GM13977 (cell line): ENCODE measurements at places on chromosomes 12 and 14.

DNA sequence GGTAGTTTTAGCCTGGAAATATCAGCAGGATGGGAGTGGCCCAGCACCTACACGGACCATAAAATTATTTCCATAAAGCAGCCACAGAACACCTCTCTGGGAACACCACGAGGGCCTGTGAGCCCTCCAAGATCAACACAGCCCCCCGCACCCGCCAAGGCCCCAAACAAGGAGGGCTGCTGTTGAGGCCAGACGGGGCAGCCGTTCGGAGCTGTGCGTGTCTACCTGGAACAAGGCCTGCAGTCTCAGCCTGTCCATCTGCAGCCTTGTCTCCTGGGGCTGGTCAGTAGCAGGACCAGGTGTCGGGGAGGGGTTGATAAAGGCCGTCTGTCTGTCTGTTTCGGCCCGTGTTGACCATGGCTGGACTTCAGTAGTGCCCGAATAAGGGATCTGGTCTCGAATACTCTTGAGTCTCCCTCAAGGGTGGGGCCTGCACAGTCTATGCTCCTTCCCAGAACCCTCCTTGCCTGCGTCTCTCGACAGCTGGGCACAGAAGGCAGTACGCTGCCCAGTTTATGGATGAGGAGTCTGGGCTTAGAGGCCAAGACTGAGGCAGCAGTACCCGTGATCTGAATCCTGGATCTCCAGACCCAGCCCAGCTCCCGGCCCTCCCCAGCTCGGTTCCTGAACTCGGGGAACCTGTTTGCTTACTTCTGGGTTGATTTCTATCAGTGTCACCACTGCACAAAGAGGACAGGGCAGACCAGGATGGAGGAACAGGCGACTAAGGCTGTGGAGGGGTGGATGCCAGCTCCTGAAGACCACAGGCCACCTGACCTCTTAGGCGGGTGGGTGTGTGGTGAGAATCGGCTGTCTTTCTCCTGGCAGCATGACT lies 23.1 kb upstream of the DLK1 start:
- DNase-seq: no peak

- DNase-seq: peak; percentile 86
Observed at GRCh38 chr12:52005903-52006703, 643 bp upstream of the TAMALIN start.

GRCh38 chr12:89821896-89822295 lies 113.3 kb upstream of the ATP2B1 start:
- peak; percentile 27 for DNase-seq

- no peak for DNase-seq
Observed at GRCh38 chr14:94461526-94462218, 9.1 kb upstream of the SERPINA11 start.

- DNase-seq: no peak
Observed at GRCh38 chr12:28057856-28058615, 85.5 kb upstream of the PTHLH start.

- no peak for DNase-seq
Observed at GRCh38 chr14:61492474-61492873, 171.1 kb downstream of the PRKCH start.

GRCh38 chr14:63435204-63435603 lies 108.0 kb downstream of the PPP2R5E start:
- DNase-seq: no peak

GRCh38 chr12:97148941-97149559 lies 242.0 kb downstream of the NEDD1 start:
- DNase-seq: peak; percentile 29

DNA sequence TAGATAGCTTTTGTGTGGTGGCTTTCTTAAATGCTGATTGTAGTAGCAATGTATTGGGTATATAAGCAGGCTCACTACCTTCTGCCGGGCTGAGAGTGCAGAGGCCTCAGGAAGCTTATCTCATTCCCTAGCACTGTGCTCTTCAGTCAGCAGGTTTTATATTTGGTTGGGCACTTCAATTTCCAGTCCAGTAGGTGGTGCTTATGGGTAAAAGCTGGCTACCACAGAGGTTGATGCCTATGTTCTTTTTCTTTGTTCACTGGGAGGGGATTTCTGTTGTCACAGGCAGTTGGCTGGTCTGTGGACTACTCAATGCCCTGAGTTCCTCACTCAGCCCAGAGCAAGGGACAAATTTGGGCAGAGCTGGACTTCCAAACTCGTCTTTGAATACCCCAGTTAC lies 43.0 kb upstream of the GLIPR1 start:
- DNase-seq: peak; percentile 13

- no peak for DNase-seq
Observed at GRCh38 chr14:87252103-87252502, 740.9 kb downstream of the GALC start.

DNA sequence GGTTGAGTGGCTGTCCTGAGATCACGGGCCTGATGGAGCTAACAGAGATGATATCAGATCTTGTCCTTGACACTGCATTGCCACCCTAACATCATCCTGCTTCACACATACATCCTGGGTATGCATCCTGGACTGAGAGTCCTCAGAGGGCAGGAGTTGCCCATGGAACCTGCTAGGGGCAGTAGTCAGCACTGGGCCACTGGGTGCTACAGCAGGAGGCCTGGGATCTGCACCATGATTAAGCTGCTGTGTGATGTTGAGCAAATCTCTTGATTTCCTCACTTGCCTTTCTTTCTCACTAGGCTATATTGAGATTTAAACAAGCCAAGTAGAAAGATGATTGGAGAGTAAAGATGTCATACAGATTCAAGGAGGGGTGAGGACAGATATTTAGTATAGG lies 22.1 kb upstream of the EIF4B start:
- no peak for DNase-seq

- peak; percentile 84 for DNase-seq
Observed at GRCh38 chr14:70027785-70028428, 148.7 kb downstream of the SMOC1 start.

DNA sequence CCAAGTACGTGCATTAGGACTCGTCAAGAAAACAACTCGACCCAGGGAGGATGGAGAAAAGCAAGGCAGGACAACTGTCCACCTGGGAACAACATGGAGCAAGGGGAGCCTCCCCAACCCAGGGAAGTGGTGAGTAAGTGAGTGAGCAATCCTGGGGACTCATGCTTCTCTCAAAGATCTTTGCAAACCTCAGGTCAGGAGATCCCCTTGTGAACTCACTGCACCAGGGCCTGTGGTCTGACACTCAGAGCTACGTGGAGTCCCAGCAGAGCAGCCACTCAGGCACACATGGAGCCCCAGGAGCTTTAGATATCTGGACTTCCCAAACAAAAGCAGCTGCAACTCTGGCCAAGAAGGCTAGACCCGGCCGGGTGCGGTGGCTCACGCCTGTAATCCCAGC lies 12.2 kb upstream of the OR5AU1 start:
- DNase-seq: no peak

- DNase-seq: no peak
Observed at GRCh38 chr14:39726563-39726962, 294.3 kb upstream of the FBXO33 start.

DNA sequence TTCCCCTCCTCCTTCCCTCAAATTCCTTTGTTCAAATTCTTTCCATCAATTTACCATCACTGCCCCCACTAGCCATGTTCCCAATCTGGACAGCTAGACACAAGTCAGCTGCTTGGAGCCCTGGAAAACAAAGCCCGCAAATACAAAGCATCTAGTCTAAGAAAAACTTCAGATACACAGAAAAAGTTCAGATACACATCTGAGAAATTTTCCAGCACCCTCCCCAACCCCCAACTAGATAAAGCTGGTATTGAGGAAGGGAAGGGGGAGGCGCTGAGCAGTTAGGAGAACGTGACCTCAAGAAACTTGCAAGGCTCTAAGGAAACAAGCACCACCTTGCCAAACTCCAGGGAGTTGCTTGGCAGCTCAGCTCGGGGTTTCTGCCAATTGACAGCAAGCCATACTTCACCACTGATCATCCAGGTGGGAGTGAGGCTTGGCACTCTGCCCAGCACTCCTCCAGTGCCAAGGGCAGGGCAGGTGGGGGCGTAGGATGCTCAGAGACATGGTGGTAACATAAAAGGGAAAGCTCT lies 5.1 kb upstream of the CNIH1 start:
- DNase-seq: no peak

GRCh38 chr12:43806737-43807072 lies 588 bp upstream of the TWF1 start:
- no peak for DNase-seq

DNA sequence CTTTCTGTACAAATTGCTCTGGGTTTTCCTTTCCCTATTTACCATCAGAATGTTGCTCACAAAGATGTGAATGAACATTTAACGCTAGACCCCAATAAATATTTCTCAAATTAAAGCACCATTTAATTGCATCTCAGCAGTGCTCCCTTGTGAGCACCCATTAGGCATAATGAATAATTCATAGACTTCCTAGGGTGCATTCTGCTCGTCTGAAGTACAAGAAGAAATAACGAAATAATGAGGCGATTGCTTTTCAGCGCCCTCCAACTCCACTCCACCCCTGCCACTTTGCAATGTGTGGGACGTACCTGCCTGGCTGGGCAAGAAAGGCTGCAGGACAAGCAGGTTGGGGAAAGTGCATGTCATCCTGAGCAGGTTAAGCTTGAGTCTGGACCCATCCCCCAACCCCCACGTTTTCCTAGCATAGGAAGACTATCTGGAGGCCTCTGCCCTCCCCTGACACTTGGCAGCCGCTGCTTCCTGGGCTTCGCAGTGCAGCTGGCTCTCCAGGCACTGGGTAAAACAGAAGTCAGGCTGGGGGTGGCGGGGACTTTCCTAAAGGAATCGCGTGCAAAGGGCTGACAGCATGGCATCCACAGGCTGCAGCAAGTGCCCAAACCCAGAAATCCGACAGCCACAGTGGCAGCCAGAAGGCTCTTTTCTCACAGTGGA lies 253.7 kb downstream of the DUSP6 start:
- no peak for DNase-seq

- peak; percentile 88 for DNase-seq
Observed at GRCh38 chr12:57459055-57459749, 383 bp upstream of the GLI1 start.

DNA sequence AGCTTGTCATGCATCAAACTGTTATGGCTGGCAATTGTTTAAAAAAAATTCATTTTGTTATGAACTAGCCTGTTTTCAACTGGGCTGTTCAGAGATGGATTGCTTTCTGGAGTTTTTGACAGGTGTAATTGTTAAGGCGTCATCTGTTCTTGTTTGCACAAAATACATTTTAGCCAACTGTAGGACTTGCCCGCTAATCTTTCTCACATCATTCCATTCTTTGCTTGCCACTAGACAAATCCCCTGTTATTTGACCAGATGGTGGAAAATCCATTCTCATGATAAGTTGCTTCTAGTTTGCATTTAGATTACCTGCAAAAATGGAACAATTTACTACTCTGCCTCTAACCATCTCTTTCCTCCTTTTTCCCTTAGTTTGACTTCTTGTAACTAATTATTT lies 114.3 kb downstream of the NPAS3 start:
- DNase-seq: no peak

GRCh38 chr12:117527479-117527855 lies 166.0 kb upstream of the NOS1 start:
- DNase-seq: no peak

DNA sequence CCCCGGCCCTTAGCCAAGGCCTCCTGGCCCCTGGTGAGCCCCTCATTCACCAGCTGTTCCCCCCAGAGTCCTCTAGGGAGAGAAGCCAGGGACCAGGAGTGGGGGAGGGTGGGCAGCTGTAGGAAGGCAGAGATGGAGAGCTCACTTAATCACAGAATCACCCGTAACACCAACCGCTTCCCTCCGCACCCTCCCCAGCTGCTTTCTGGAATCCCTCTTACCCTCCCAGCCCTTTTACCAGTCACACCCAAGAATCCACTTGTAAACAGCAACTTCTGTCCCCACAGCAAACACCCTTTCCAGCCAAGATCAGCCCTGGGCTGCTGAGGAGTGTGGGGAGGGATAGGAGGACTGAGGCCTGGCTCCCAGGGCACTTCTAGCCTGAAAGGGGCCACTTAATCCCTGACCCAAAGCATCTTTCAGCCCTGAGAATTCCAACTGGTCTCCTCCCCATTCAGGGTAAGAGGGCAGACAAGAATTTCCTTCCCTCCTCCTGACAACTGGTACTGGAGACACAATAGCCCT lies 18.8 kb downstream of the NCKAP5L start:
- DNase-seq: no peak

- DNase-seq: no peak
Observed at GRCh38 chr14:72243309-72244293, 311.4 kb downstream of the RGS6 start.

GRCh38 chr12:82805812-82806497 lies 119.2 kb downstream of the TMTC2 start:
- DNase-seq: no peak

DNA sequence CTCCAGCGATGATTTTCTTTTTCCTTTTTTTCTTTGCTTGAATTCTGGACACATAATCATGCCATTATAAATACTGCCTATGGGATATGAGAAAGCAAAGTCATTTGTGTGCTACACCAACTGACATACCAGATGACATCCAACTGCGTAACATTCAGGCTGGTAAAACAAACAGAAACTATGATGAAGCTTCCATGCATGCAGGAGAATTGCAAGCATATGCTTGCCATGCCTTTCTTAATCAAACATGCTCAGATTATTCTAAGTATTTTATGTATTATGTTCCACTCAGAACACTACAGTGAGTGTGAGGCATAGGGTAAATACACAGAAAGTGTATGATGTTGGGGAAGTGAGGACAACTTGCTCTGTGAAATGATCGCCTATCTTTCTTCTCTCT lies 97.4 kb downstream of the C12orf50 start:
- no peak for DNase-seq

DNA sequence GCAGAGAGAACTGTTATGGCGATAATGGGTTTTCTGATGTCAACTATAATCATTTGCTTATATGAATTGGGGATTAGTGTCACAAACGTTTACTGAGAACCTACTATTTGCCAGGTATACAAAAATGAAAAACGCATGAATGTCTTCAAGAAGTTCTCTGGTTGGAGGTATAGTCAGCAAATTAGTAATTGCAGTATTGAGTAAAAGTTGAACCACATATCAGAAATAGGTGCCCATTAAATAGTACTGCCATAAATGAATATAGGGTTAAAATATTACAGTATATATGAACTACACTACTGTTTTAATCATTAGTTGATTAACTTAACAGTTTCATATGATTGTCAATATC lies 60.0 kb downstream of the PTPRB start:
- no peak for DNase-seq

GRCh38 chr12:17016116-17016864 lies 410.3 kb upstream of the LMO3 start:
- DNase-seq: no peak

GRCh38 chr14:59060841-59061240 lies 127.6 kb upstream of the DAAM1 start:
- no peak for DNase-seq

GRCh38 chr14:39435241-39435640 lies 3.0 kb upstream of the FBXO33 start:
- no peak for DNase-seq

- DNase-seq: no peak
Observed at GRCh38 chr12:106892075-106892474, 63.6 kb upstream of the TMEM263 start.

GRCh38 chr12:100403446-100403845 lies 46.6 kb downstream of the SLC17A8 start:
- no peak for DNase-seq

- DNase-seq: peak; percentile 96
Observed at GRCh38 chr12:6723607-6724408, at the start of gene COPS7A. COPS7A (plus strand) TSS chr12:6724046; CDS start chr12:6724657, 611 bp downstream.
